ENCODE measurements at places on chromosomes 4 and X.

DNA sequence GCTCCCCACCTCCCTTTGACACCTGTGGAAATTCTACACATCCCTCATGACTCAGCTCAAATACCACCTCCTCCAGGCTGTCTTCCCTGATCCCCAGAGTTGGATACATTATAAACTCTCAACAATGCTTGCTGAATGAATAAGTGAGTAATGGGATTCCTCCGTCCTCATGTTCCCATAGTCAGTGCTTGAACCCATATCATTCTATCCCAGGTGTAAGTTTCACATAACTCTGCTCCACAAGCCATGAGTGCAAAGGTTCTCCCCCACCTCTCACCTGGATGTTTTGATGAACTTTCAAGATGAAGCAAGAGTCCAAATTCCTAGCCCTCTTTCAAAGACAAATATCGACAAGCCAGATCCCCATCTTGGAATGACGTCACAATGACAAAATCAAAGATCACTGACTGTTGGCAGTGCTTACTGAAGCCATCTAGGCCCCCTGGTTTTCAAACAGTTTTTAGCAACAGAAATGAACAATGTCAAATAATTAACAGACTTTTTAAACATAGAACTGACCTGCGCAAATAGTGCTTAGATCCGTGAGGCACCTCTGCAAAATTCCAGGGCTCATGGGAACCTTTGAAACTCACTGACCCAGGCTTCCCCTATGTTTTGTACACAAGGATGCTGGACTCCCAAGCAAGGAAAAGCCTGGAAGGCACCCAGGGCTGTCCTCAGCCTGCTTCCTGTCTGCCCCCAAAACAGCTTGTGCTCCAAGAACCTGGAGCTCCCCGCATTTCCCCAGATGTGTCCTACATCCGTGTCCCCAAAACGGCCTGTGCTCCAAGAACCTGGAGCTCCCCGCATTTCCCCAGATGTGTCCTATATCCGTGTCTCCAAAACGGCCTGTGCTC lies 4.0 kb downstream of the SLC2A9 start:
- no peak for DNase-seq

DNA sequence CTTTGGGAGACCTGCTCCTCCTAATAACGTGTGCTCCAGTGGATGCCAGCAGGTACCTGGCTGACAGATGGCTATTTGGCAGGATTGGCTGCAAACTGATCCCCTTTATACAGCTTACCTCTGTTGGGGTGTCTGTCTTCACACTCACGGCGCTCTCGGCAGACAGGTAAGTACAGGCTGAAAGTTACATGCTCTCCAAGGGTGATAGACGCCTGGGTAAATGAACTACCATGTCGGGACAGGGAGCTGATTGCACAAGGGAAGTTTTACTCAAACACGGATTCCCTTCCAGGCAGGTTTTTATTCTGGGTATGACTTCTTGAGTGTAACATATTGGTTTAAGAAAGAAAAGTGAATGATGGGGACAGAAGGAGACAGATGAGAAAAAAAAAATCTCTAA lies 836 bp downstream of the GRPR start:
- DNase-seq = no peak

DNA sequence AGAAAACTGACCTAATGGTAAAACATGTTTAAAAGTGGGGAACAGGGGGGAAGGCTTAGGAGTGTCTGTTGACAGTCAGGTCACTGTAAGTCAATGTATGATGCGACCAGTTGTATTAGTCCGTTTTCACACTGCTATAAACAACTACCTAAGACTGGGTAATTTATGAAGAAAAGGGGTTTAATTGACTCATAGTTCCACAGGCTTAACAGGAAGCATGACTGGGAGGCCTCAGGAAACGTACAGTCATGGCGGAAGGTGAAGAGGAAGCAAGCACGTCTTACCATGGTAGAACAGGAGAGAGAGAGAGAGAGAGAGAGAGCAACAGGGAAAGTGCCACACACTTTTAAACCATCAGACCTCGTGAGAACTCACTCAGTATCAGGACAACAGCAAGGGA lies 13.0 kb upstream of the PLAC1 start:
- DNase-seq = no peak

GRCh38 chrX:86724277-86724676 lies 576.0 kb downstream of the DACH2 start:
- DNase-seq = no peak

DNA sequence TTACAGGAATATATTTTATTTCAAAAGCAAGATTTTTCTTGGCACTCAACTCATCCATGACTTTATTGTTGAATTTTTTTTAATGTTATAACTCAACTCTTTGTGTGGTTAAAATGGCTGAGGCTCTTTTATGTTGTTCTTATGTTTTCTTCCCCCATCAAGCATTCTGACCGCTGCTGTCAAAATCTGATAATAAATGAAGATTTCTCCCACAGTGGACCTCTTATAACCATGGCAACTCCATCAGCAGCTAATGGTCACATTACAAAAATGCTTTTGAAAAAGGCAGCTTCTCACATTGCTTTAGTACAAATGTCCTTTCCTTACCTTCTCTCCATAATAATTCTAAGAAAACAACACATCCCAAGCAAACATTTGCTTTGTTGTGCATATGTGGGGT lies 96.0 kb upstream of the ATOH1 start:
- no peak for DNase-seq

DNA sequence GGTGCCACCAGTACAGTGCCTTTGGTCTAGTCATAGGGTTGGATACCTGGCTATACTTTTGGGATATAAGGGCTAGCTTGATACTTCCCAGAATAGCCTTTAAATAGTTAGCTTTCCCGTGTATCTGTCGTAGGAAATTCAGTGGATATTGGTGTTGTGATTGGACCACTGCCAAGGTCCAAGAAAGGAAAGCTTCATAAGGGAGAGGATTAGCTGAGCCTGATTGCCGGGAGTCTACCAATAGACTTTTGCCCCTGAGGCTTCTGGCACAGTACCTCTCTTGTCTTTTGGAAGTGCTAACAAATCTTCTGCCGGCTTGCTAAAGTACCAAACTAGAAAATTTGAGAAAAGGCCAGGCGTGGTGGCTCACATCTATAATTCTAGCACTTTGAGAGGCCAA lies 350.6 kb downstream of the CHIC1 start:
- no peak for DNase-seq

GRCh38 chrX:120755066-120755846 lies 120.4 kb downstream of the CT47B1 start:
- no peak for DNase-seq

DNA sequence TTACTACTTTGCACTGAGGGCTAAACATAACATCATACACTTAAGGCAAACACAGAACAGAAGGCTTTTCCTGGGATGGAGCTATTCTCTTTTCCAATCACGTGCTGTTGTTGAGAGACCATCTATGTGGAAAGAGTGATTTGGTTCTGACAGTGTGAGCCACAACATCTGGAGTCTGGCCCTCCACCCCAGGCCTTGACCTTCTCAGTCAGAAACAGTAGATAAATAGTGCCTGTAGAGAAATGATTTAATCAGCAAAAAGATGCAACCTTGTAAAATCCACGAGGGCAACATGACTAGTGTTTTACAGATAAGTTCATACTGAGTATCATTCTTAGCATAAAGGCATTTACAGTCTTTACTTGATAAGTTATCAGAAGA lies 10.8 kb upstream of the SFRP2 start:
- DNase-seq = no peak

DNA sequence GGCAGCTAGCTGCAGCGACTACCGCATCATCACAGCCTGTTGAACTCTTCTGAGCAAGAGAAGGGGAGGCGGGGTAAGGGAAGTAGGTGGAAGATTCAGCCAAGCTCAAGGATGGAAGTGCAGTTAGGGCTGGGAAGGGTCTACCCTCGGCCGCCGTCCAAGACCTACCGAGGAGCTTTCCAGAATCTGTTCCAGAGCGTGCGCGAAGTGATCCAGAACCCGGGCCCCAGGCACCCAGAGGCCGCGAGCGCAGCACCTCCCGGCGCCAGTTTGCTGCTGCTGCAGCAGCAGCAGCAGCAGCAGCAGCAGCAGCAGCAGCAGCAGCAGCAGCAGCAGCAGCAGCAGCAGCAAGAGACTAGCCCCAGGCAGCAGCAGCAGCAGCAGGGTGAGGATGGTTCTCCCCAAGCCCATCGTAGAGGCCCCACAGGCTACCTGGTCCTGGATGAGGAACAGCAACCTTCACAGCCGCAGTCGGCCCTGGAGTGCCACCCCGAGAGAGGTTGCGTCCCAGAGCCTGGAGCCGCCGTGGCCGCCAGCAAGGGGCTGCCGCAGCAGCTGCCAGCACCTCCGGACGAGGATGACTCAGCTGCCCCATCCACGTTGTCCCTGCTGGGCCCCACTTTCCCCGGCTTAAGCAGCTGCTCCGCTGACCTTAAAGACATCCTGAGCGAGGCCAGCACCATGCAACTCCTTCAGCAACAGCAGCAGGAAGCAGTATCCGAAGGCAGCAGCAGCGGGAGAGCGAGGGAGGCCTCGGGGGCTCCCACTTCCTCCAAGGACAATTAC lies 1.4 kb downstream of the AR start:
- DNase-seq = no peak

DNA sequence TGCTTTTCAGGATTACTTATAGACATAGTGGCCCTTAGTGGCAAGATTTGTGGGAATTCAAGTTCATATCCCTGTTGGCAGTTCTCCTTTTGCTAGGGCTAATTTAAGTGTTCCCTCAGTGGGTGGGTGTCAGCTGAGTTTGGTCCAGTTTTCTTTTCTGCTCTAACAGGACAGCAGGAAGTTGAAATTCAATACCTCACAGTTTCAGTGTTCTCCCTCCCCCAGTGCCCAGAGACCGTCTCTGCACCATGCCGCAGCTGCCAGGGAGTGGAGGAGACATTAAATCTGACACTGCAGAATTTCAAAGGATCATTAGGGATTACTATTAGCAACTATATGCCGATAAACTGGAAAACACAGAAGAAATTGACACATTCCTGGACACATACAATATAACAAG lies 50.7 kb downstream of the UBE2NL start:
- no peak for DNase-seq

GRCh38 chrX:21800344-21800770 lies 39.1 kb upstream of the MBTPS2 start:
- DNase-seq = no peak

GRCh38 chr4:7938266-7938608 lies 1.4 kb downstream of the AFAP1 start:
- no peak for DNase-seq
